ENCODE measurements at places on chromosomes 7 and 10.

DNA sequence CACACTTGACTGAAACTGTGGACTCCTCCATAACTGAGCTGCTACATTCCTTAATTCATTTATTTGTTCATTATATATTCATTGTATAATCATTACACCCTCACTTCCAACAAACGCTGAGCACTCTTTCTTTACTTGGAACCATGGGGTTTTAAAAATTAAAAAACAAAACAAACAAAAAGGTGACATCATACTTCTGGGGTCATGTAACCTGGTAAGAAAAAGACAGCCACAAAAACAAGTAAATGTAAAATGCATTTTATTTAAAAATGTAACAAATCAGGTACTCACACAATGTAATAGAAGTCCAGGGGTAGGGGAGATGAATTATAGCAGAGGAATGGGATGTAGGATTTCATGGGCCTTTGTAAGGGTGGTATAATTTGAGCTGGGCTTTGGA lies 25.1 kb downstream of the PLEKHS1 start:
- no peak for DNase-seq

- no peak for DNase-seq
These were observed 246.9 kb downstream of the PTEN start for GRCh38 chr10:88110355-88110754.

- DNase-seq: no peak
These were observed 1027.8 kb upstream of the PHF14 start for GRCh38 chr7:9945857-9946256.

GRCh38 chr7:93054975-93055374 lies 62.8 kb downstream of the SAMD9 start:
- no peak for DNase-seq

All from D721Med (cell line).